ENCODE measurements at places on chromosomes 2 and 18. TPM values are rescaled to one million over a fixed set of nuclear protein-coding genes. Genes with fewer than 3 reads are reported as not detected.

The VPS54 gene
- 28.0 TPM for polyA plus RNA-seq

The CACNB4 gene
- polyA plus RNA-seq: 7.0 TPM

The GKN2 gene
- not detected for polyA plus RNA-seq

DNA sequence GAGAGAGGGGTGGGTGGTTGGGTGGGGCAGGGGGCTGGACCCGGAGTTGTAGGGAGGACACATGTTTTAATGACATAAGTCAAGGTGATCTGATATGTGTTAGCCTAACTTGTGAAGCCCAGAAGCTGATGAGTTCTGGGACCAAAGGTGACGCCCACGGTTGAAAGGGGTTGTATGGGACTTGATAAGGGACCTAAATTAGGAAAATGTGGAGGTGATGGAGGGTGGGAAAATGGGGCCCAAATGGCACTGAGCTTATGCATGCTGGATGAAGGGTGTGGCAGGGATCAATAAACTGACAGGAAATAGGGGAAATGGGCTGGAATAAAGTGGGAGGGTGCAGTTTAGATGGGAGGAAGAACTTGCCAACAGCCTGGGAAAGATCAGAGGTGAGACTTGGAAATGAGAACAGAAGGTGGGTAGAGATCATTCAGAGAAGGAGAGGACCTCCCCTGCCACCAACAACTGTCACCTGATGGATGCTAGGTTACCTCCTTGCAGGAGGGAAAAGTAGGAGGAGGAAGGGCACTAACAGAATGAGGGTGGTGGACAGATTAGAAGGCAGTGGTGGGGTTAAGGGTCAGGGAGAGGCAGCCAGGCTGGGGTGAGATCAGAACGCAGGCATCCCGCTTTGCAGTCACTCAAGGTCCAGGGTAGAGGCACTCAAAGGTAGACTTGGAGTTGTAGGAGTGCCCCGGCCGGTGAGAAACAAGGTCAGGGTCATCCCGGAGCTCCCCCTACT, 15.3 kb downstream of the WNT10A start:
- no peak for DNase-seq

The RGPD3 gene
- polyA plus RNA-seq: 0.20 TPM
